Chondrocyte (in vitro differentiated cells): ENCODE measurements at places on chromosomes 13 and 19.

DNA sequence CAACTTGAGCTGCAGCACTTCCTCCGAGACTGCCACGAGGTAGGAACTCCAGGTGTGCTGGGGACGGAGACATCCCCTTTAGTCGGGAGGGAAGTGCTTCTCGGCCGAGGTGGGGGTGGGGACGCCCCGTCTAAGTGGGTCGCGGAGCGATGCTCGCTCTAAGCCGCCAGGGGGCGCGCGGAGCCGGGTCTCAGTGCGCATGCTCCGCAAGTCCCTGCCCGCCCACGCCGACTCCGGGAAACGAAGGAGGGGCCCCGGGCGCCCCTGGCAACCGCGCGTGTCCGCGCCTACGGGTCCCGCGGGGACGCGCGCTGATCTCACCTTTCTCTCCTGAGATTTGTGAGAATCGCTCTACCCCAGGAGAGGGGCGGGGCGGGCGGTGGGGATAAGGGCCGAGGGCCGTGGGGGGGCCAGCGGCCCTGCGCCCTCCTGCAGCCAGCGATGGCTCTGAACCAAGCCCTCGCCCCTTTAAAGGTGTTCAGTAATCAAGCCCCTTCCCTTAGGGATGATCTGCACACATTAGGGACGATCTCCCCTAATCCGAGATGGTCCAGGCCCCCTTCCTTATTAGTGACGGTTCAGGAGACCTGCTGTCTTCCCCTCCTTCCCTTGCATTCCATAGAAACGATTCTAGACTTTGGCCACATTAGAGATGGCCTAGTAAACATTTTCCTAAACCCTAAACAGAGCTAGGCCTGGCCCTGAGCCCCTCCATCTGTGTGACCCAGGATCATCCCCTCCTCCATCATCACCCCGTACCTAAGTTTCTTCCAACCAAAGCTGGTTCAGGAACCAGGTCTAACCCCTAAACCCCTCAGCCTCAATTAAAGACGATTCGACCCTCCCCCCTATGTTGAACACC, 47.3 kb upstream of the SHKBP1 start:
- peaks cover 3% of the 10 kb centered on the region for H3K36me3 ChIP-seq
- no peak overlapping the region for H3K27ac ChIP-seq
- peaks cover 26% of the 10 kb centered on the region for H3K27me3 ChIP-seq
- H3K4me1 ChIP-seq, result peaks cover 11% of the 10 kb centered on the region
- H3K4me3 ChIP-seq, result peak overlapping the region; percentile 69

- H3K4me1 ChIP-seq, result no peaks in the 10 kb centered on the region
- H3K27ac ChIP-seq, result no peak overlapping the region
- no peak overlapping the region for H3K4me3 ChIP-seq
- peaks cover 32% of the 10 kb centered on the region for H3K27me3 ChIP-seq
These were observed 6.0 kb upstream of the FFAR2 start for GRCh38 chr19:35442091-35442490.

DNA sequence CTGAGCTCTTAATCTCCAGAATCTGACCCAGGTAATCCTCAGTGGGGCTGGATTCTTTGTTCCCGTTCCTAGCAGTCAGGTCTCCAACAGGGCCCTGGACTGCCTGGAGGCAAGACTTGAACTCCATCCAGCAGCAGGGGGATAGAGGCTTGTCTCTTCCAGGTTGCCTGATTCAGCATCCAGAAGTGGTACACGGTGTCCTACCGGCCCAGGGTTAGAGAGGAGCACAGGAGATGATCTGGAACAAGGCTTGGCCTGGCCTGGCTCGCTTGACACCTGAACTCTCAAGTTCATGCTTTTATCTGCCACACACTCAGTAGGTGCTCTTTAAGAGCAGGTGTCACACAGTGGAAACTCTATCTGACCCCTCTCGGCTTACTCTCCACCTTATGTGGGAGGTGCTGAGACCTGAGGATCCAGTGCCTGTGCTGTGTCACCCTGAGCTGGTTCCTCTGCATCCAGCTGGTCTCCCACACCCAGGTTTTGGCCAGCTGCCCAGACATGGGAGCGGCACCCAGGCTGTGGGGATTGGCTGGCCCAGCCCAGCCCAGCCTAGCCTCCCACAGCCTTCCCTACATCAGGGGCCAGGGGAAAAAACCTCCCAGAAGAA, at the start of gene CYP4F3:
TSS of gene CYP4F3 (plus strand) at position 604 of the 610 bp plus-strand sequence. CDS start 519 bp downstream, outside the sequence.
- no peaks in the 10 kb centered on the region for H3K36me3 ChIP-seq
- no peak for DNase-seq
- no peak within 1 kb of the TSS for H3K27ac ChIP-seq
- H3K4me1 ChIP-seq, result no peaks in the 10 kb centered on the region
- no peak within 1 kb of the TSS for H3K4me3 ChIP-seq
- H3K27me3 ChIP-seq, result no peaks in the 10 kb centered on the region

- H3K36me3 ChIP-seq, result peaks cover 4% of the 10 kb centered on the region
- no peak overlapping the region for H3K27ac ChIP-seq
These were observed 178.8 kb downstream of the VWA8 start for GRCh38 chr13:41782086-41782485.

- H3K27ac ChIP-seq, result peak overlapping the region; percentile 67
- H3K27me3 ChIP-seq, result no peaks in the 10 kb centered on the region
- no peaks in the 10 kb centered on the region for H3K36me3 ChIP-seq
- DNase-seq, result no peak
- H3K4me3 ChIP-seq, result no peak overlapping the region
- H3K4me1 ChIP-seq, result peaks cover 12% of the 10 kb centered on the region
These were observed 187.3 kb downstream of the NUFIP1 start for GRCh38 chr13:44801990-44802389.

GRCh38 chr13:98451676-98452470, 125.0 kb downstream of the STK24 start:
- H3K27me3 ChIP-seq, result no peaks in the 10 kb centered on the region
- peak overlapping the region; percentile 93 for H3K27ac ChIP-seq
- peak; percentile 88 for DNase-seq
- peaks cover 78% of the 10 kb centered on the region for H3K4me1 ChIP-seq
- peaks cover 25% of the 10 kb centered on the region for H3K36me3 ChIP-seq
